ENCODE measurements at places on chromosomes 5 and 9. TPM values are rescaled to one million over a fixed set of nuclear protein-coding genes. Genes with fewer than 3 reads are reported as not detected.

Gene EEIG1
- total RNA-seq, result 10.3 TPM

Gene SLF1
- 16.1 TPM for total RNA-seq

Gene INIP
- total RNA-seq, result 18.0 TPM

Gene EFNA5
- 0.56 TPM for total RNA-seq

Gene SPATA31A3
- total RNA-seq, result not detected

Gene FCN2
- total RNA-seq, result not detected

Gene IFNB1
- 0.81 TPM for total RNA-seq

Gene TTLL11
- total RNA-seq, result 4.0 TPM

Gene ZFP2
- 24.9 TPM for total RNA-seq

Gene WWC1
- total RNA-seq, result 15.9 TPM

Gene UBE2B
- total RNA-seq, result 235 TPM

Gene ZDHHC11
- not detected for total RNA-seq

Gene GPX3
- 2.3 TPM for total RNA-seq

Measured in MG63 (cell line).